SJSA1 (cell line): ENCODE measurements at places on chromosomes 6 and 20.

GRCh38 chr6:116072368-116072767 lies 11.7 kb upstream of the FRK start:
- no peak for DNase-seq

- DNase-seq, result peak; percentile 5
These were observed 11.0 kb upstream of the KHDC1L start for GRCh38 chr6:73236144-73236750.

- no peak for DNase-seq
These were observed 147.0 kb downstream of the SYNDIG1 start for GRCh38 chr20:24616258-24617079.

GRCh38 chr6:161838306-161839035 lies 564.6 kb upstream of the AGPAT4 start:
- DNase-seq, result no peak

DNA sequence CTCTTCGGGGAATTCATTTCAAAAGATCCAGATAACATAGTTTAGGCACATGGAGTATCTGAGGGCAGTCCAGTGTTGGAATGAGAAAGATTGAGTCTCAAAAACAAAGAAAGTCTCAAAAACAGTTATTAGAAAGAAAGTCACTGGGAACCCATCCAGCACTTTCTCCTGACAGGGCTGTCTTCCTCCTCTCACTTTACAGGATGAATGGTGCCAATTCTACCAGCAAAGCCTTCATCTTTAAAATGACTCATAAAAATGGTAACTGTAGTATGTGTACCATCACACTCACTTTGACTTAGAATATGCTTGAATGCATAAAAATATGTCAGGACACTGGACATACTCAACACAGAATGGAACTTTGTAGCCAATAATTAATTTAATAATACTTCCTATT lies 71.3 kb downstream of the SLC22A3 start:
- DNase-seq, result no peak

DNA sequence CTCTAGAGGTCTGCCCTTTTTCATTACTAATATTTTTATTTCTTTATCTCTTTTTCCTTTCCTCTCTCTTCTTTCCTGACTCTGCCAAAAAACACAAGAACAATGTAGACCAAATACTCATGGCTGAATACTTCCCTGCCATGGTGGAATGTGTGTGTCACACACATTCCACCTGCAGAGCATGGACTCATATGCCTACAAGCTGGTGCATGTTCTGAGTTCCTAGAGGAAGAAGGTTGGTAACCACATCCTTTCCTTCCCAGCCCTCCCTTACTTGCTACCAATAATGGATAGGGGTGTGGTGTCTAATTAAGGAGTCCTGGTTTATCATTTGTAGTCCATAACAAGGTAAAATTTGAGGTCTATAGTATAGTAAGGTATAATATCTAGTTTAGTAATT lies 15.2 kb upstream of the CST9L start:
- DNase-seq, result no peak

- no peak for DNase-seq
These were observed 37.3 kb downstream of the EZR start for GRCh38 chr6:158781692-158782373.

DNA sequence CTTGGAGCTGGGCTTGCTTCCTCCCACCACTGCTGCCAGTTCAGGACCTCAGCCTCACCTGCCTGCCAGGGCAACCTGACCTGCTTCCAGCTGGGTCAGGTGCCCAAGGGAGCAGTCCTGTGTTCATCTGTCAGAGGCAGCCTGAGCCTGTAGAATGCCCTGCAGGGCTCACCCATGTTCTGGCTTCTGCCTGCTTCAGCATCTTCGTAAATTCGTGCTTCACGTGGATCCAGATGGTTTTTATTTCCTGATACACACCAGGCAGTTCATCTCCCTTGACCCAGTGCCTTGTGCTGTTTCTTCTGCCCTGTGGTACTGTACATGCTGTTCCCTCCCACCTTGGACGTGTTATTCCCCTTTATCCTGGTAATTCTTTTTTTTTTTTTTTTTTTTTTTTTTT lies 50.2 kb downstream of the ARID1B start:
- DNase-seq, result no peak

DNA sequence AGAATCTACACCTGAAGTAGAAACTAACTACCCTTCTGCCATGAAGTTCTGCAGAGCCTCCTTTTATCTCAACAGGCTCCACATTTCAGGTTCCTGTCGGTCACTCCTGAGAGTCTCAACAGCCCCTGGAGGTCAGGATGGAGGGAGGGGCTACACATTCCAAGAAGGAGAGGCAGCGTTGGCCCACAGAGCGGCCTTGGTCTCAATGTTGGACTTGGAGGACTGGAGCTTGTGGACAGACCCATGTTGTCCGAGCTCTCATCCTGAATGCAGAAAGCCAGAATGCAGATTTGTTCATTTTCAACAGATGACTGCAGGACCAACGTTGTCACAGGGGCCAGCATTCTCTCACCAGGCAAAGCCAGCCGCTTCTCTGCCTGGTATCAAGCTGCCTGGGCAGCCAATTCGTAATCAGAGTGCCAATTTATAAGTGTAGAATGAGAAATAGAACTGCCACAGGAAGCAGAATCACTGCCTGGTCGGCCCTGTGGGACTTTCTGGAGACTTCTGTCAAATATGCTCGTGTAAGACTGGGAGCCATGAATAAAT lies 212.5 kb upstream of the SNX9 start:
- DNase-seq, result no peak

GRCh38 chr6:21928827-21929226 lies 335.3 kb downstream of the SOX4 start:
- no peak for DNase-seq
